ENCODE measurements at places on chromosomes 7 and 10.

GRCh38 chr10:82278401-82279182 lies 403.6 kb downstream of the NRG3 start:
- DNase-seq = no peak

DNA sequence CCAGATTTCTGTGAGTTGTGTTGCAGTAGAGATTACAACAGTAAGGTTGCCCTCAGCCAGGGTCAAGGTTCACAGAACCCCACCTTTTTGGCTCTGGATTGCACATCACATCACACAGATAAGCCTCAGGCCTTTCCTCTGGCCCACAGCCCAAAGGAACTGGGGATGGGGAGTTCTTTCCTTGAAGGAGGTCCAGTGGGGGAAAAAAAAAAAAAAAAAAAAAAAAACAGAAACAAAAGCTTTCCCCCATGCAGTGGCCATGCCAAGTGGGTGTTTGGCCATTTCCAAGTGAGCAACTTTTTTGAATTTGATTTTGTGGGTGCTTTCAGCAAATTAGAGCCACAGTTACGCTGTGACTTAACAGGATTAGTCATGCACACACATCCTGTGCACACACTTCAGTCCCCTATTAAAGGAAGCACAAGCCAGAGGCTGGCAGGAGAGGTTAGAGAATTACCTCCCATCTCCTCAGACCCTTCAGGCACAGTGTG lies 79.3 kb upstream of the NANOS1 start:
- DNase-seq = peak; percentile 60

- DNase-seq = no peak
Measured at GRCh38 chr7:137992104-137992549, 9.8 kb downstream of the CREB3L2 start.

DNA sequence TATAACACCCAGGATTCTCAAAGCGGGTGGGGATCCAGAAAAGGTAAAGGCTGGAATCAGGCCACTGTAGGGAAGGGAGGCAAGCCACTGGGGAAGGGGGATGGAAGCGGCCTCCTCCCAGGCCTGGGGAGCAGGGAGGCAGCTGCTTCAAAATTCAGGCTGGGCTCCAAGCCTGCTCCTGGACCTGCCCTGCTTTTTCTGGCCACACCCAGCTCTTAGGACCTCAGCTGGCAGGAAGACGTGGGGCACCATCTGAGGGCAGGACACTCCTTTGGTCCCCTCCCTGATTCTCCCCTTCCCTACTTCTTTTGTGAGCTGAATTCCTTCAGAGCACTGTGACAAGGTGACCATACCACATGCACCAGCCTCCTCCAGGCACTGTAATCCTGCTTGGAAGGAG lies 4.6 kb upstream of the LBX1 start:
- DNase-seq = no peak

DNA sequence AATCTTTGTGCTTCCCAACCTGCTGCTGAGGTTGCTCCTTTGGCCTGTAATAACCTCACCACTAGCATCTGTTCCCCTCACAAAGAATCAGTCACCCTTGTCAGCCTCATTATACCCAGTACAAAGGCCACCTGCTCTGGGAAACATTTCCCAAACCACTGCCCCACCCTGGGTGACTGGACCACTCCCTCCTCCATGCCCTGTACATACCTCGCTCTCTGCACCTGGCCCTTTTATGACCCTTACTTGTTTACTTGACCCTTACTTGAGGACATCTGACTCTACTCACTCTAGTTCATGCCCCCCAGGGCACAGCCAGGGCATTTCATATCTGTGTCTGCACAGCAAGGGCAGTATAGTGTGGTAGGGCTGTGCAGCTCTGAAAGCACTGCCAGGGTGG lies 21.4 kb upstream of the AOC1 start:
- no peak for DNase-seq

DNA sequence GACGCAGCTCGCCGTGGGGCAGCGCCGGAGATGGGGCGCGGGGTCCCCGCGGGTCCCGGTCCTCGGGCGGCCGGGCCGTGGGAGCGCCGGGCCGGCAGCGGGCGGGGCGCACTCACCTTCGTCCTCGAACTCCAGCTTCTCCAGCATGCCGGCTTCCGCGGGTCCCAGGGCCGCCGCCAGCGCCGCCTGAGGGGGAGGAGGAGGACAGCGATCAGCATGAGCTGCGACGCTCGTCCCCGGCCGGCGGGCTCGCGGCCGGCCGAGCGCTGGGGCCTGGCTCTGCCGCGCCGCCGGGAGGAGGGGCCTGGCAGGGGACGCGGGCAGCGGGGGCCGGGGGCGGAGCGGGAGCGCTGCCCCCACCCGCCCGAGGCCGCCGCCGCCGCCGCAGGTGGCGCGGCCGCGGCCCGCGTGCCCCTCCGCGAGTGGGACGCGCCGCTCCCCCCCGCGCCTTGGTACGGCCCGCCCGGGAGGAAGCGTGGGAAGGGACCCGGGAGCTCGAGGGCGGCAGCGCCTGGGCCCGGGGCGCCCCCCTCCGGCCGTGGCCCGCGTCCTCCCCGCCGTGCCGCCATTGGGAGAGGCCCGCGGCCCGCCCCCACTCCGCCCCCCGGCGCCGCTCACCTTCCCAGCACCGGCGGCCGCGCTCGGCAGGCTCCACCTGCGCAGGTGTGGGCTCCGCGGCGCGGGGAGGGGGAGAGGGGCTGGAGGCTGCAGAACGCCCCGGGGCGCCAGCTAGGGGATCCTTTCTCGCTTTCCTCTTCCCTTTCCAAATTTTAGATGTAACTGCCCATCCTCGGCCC lies 112.5 kb upstream of the RHEB start:
- DNase-seq = peak; percentile 83

DNA sequence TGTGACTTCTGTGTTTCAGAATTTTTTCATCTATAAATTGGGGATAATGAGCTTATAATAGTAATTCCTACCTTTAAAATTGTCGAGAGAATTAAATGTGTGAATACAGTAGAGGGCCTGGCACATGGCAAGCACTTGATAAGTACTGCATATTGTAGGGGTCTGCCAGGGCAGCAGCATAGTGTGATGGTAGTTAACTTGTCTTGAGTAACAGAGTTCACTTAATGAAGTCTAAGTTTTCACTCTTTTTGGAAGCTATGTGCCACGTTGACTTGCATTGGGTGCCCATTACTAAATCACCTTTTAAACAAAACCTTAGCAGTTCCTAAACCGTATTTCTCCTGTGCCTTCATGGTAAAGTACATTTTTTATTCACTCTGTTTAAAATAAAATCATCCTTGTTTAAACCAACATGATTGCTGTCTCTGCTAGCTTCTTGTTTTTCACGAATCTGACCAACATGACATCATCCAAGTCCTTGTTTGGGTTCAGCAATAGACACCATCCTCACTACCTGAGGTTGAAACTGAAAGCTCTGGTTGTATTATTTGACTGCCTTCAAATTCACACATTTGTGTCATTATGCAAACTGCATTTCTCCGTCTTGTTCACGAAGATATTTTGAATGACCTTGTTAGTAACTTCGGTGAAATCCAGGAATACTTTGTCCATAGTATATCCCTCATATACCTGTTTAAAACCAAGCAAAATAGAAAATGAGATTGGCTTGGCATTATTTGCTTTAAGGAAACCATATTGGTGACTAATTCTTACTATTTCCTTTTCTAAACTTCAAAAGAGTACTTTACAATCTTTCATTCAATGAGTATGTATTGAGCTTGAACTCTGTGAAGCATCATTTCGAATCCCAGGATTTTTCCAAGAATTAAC lies 340.2 kb downstream of the SUGCT start:
- no peak for DNase-seq

DNA sequence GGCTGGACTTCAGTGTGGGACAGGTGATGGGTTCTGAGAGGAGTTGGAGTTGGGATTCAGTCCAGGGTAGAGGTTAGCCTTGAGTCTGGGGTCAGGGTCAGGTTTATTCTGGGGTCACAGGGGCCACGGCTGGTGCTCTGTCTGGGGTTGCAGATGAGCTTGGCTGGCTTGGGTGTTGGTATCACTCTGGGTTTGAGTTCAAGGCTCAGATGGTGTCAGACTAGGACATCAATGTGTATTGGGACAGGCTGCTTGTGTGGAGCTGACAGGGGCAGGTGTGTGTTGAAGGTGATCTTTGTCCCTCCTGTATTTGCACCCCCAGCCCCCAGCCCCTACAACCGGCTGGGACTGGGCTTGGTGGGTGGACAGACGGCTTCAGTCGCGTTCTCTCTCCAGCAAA lies 26.8 kb downstream of the TMEM270 start:
- DNase-seq = no peak

- DNase-seq = no peak
Measured at GRCh38 chr7:53690411-53690810, 655.0 kb downstream of the POM121L12 start.

Data from A673 (cell line).